ENCODE measurements at places on chromosomes 3 and 15.

DNA sequence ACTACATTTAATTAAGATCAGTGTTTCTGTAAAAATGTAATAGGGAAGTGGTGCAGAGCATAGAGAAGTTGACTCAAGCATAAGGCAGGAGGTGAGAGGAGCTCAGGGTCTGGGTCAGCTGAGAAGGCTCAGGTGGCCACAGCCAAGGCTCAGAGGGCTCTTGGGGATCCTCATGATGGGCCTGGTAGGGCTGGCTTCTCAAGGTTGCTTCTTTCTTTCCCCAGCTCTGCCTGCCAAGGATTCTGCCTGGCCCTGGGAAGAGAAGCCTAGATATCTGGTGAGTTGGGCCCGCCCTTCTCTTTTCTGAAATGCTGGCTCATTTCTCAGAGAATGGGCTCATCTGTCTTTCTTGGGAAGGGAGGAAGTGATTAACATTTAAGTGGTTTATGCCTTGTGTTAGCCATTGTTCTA lies 6.5 kb downstream of the ZNF589 start:
- DNase-seq: no peak

- DNase-seq: no peak
Observed at GRCh38 chr3:61134532-61134931, 116.7 kb downstream of the FHIT start.

GRCh38 chr3:28982906-28983305 lies 298.0 kb upstream of the RBMS3 start:
- no peak for DNase-seq

- DNase-seq: no peak
Observed at GRCh38 chr3:176375519-176375918, 821.8 kb downstream of the TBL1XR1 start.

DNA sequence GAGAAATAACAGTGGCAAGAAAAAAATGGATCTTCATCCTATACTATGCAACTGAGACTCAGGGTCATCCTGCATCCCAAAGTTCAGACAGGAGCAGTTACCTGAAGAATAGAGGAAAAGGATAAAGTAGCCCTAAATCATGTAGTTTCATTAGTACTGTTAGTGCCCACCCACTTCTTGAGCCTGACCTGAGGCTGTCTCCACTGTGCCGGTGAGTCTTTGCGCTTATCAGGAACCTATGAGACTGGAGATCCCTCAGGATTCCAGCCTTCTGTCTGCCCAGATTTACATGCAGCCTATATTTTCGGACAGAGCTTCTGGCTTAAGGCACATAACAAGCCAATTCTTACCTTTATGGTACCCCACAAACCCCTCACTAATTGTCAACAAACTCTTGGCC lies 791.6 kb downstream of the ROBO1 start:
- no peak for DNase-seq

GRCh38 chr3:188911026-188911850 lies 260.5 kb upstream of the TPRG1 start:
- no peak for DNase-seq

DNA sequence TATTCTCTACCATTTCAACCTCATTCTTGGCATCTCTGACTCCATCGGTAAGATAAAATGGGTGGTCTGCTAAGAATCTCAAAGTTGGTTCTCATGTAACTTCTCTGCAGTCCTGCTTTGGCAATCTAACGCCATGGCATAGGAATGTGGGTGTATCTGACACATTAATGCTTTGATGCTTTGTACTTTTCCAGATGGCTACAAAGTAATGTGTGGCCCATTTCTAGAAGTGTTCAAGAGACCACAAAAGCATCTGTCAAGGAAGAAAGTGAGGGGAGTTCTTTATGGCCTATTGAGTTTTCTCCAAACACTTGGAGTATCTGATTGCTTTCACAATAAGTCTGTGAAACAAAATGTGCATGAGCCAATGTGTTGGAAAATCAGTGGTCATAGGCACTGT lies 339.9 kb upstream of the TGFBR2 start:
- no peak for DNase-seq

- no peak for DNase-seq
Observed at GRCh38 chr15:75129788-75130187, 71.9 kb upstream of the C15orf39 start.

DNA sequence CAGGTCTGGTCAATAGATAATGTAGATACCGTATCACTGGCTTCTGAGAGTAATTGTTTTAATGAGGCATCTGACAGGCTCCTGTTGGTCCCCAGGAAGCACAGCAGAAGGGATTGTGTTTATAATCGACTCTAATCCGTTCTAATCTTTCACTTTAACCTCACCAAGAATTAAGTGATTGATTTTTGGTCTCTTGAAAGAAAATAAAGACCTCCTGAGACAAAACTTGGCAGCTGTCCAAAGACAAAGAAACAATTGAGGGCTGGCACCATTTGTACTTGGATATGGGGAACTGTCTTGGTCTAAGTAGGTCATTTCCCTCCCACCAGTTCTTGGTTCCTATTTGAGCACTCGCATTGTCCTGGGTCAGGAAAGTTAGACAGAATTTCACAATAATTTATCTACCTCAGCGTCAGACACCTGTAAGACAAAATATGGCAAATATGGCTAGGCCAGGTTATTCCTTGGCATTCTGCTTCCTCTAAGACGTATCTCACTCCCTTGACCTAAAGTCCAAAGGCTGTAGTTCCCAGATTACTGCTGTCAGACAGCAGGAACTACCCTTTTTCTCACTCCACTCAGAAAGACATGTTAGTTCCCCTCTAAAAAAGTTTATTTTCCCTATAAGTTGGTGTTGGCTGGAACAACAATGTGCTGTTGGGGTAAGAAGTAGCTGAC lies 22.7 kb upstream of the CD96 start:
- DNase-seq: no peak

- no peak for DNase-seq
Observed at GRCh38 chr3:97102641-97103040, 288.2 kb downstream of the EPHA6 start.

DNA sequence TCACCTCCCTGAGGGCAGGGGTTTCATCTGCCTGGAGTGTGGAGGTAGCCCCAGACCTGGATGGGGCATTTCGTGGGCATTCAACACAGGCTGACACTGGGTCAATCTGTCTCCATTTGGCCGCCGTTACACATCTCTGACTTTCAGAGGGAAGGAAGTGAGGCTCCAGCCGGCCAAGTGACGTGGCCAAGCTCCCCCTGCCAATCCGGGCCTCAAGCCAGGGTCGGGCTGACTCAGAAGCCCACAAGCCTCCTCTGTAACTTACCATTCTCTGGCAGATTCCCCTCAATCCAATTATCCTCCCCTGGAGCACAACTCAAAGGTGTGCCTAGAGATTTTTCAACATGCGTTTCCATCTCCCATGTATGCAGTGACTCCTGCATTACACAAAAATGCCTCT lies 227.6 kb downstream of the KLF13 start:
- DNase-seq: peak; percentile 68
